ENCODE measurements at places on chromosomes 12 and 14.
A peak's percentile ranks its signal among the peaks of the same experiment; 100 is the strongest.

GRCh38 chr12:57389033-57389432 lies 41.8 kb downstream of the R3HDM2 start:
- no peak for DNase-seq

- DNase-seq: no peak
These were observed 81.2 kb upstream of the ATF7IP start for GRCh38 chr12:14284184-14284722.

DNA sequence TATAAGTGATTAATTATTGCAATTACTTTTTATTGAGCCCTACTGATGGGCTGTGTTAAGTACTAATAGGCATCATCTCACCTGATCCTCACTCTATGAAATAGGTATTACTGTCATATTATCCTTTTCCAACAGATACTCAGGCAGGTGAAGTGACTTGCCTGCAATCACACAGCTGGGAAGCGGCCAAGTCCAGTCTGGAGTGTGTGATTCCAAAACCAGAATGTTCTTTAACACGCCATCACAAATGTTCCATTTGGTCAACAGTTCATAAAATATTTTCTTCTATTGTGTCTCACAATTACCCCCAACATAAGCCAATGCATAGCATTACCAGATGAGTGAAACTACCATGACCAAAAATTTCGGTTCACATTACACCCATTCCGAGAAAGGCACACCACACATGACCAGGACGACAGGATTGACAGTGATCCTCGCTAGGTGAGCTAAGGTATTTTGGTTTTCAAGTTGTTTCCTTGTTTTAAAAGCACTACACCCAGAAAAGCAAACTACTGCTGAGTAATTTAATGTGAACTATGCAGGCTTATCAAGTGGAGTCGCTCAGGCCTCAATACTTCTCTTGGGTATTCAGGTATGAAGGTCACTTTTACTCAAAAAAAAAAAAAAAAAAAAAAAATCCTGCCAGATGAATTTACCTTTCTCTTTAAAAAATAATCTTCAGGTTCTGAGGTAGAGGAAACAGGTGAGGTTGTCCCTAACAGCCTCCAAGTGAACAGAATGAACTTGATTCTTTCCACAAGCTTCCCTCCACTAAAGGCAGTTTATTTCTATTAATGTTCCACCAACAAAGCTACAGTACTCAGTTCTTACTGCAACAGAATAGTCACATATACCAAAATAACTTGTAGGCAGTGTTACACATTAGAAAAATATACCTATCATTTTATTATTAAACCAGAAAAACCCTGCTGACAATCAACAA lies 2.4 kb downstream of the VPS37B start:
- no peak for DNase-seq

DNA sequence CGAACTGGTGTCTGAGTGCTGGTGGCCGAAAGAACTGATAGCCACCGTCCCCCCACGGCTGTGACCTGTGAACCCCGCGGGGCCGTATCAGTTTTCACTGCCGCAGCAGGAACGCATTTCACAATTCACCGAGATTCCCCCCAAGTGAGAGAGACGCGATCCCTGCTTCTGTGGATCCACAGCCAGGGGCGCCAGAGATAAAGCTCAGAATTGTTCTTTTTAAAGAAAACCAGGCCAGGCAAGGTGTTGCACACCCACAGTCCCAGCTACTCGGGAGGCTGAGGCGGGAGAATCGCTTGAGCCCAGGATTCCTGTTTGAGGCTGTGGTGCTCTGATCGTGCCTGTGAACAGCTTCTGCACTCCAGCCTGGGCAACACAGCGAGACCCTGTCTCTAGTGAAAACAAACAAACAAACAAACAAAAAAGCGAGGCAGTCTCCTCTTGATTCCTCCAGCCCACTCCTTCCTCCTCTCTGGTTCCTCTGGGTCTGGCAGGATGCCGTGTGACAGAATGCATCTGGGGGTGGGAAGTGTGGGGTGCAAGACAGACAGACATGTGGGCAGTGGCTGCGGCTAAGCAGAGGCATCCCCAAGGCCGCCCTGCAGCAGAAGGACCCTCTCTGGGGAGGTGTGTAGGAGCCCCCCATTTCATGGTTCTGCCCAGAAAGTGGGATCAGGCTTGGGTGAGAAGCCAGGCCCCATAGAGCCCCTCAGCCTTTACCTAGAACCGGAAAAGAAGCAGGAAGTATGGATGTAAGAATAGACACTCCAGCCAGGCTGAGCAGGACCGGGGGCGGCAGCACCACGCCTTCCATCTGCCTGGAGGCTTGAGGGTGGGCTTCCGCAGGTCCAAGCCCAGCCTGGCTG lies 39.2 kb upstream of the PPP1R13B start:
- DNase-seq: no peak

GRCh38 chr14:91326514-91327249 lies 82.2 kb upstream of the GPR68 start:
- DNase-seq: no peak

DNA sequence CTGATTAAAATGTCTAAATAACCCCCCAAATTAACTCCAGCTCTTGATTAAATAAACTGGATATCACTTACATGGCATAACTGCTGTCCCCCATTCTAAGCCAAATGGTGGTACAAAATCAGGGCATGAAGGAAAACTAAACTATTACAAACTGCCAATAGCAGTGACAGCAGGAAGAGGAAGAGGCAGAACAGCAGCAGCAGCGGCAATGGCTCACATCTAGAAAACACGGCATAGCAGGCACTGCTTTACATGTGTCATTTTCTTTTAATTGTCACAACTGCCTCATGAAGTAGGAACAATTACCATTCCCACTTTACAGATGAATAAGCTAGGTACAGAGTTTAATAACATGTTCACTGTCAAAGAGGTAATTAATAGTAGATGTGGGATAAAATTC lies 92.0 kb downstream of the EPS8 start:
- DNase-seq: no peak

GRCh38 chr14:52265253-52265652 lies 2.2 kb upstream of the PTGDR start:
- DNase-seq: no peak

DNA sequence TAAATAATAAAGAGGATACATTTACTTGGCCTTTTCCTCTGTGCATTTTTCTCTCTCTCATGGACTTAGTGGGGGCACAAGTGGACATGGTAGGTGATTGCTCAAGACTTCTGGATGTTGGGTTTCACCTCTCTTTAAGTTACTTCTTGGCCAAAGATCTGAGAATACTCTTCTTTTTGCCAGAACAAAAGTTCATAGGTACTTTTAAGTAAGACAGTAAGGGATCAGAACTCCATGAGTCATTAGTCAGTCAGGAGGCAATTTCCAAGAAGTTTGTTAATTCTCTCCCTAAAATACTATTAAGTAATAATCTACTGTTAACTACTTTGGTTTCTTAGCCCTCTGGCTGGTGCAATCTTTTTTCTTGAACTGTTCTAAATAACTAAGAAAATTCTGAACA lies 84.2 kb downstream of the GRIP1 start:
- no peak for DNase-seq

DNA sequence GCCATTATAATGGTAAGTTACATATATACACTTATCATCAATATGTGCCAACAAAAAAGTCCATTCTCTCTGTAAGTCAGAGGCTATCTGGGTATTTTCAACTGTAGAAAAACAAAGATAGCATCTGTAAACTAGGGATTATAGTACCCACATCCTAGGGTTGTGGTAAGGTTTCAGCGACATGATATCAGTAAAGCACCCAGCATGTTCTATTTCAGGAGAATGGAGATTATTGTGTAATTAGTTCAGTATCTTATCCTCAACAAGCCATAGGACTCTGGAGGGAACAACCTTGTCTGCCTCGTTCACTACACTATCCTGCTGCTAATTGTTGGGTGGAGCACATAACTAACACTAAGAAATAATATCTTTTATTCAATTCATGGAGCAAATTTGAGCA lies 19.7 kb upstream of the CKAP4 start:
- no peak for DNase-seq

DNA sequence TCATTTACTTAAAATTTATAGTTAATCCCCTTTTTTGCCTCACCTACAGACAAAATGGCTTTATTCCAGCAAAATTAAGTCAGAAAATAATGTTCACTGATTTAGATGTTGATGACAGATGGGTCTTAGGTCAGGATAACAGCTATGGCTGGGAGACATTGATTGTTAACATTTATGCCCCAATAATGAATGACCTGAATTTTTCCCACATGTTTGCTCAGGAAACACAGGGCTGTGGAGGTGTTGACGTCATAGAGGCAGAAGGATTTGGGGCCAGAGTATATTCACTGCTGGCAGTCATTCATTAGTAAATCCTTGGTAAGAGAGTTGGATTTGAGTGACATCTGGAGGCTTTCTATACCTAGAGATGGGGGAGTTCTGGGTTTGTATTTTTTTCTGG lies 121.3 kb downstream of the PDE3A start:
- no peak for DNase-seq

- no peak for DNase-seq
These were observed 44.7 kb downstream of the KCTD10 start for GRCh38 chr12:109432431-109432830.

DNA sequence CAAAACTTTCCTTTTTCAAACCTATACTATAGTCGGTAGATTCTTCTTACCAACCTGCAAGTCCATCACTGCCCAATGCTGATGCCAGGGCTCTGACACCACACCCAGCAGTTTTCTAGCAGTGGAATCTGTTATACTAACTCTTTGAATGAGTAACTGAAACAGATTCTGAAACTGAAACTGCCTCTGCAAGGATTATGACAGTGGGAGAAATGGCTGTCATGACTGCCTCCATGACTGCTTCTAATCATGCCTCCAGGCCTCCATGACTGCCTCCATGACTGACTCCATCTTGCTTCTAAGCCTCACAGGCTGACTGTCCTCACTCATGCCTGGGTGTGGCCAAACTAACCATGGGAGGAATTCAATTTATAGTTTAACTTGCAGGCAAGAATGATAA lies 29.4 kb upstream of the OXA1L start:
- no peak for DNase-seq

GRCh38 chr14:24130380-24130716 lies at the start of gene FITM1:
FITM1 (plus strand) TSS chr14:24130659; CDS start chr14:24131564, 905 bp downstream.
- DNase-seq: no peak

GRCh38 chr14:54564868-54565784 lies 1.8 kb upstream of the SAMD4A start:
- DNase-seq: no peak

GRCh38 chr12:124466216-124467128 lies 100.9 kb downstream of the NCOR2 start:
- peak; percentile 80 for DNase-seq

GRCh38 chr14:61838661-61839245 lies 76.5 kb downstream of the SNAPC1 start:
- no peak for DNase-seq

DNA sequence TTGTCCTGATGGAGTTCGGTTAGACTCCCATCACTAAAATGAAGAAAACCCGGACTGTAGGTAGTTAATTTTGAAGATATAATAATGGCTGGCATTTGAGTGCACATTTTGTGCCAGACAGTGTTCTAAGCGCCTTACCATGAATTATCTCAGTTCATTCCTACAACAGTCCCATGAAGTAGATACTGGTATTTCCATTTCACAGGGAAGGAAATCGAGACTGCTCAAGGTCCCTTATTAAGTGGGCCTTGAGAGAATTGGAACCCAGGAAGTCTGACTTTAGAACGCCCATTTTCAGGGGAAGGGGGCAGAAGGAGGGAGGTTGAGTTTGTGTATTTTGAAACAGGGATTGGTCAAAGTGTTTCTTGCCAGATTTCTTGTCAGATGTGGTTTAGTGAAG lies 855 bp downstream of the MNAT1 start:
- no peak for DNase-seq

DNA sequence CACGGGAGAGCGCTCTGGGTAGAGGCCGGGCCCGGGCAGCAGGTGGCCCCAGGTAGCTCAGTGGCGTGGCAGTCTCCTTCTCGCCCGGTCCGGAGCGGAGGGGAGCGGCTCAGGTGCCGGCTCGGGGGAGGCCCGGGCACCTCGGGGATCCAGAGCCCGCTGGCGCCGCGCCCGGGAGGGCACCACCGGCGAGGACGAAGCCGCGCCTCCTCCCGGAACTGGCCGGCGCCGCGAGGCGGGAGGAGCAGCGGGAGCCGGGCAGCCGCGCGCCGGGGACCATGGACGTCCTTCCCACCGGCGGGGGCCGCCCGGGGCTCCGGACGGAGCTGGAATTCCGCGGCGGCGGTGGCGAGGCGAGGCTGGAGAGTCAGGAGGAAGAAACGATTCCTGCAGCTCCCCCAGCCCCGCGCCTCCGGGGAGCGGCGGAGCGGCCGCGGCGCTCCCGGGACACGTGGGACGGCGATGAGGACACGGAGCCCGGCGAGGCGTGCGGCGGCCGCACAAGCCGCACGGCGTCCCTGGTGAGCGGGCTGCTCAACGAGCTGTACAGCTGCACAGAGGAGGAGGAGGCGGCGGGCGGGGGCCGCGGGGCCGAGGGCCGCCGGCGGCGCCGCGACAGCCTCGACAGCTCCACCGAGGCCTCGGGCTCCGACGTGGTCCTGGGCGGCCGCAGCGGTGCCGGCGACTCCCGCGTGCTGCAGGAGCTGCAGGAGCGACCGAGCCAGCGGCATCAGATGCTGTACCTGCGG lies 21.5 kb upstream of the GNS start:
- DNase-seq: no peak

- DNase-seq: no peak
These were observed 292.4 kb downstream of the DUSP6 start for GRCh38 chr12:89059721-89060541.

DNA sequence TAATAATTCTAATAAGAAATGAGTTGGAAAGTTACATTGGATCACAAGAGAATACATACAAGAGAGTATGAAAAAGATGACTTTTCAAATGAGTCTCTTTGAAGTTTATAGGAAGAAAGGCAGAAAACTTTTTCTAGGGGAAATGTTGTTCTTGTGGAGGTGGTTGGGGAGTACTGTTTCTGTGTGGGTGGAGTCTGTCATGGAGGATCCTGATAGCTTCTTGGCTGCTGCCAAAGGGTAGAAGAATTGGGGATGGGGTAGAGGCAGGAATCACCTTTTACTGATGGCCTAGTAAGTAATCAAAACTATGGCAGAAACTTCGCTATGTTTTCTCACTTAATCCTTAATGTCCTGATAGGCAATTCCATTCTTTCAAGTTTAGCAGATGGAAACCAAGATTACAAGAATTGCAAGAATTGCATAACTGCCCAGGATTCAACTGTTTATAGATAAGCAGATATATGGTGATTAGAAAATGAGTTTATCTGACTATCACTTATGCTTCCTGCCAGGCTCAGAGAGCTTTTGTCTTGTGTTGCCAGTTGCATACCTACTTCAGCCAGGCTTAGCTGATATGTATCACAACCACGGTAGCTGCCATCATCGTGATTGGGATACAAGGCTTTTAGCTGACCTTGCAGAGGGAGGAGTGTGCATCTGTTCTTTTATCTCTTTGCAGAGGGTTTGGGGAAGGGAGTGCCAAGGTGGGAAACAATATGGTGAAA lies 463.9 kb downstream of the TMTC2 start:
- no peak for DNase-seq

GRCh38 chr14:61215222-61216020 lies 65.7 kb downstream of the TMEM30B start:
- DNase-seq: no peak

GRCh38 chr14:51818748-51819380 lies 41.5 kb upstream of the GNG2 start:
- DNase-seq: no peak

DNA sequence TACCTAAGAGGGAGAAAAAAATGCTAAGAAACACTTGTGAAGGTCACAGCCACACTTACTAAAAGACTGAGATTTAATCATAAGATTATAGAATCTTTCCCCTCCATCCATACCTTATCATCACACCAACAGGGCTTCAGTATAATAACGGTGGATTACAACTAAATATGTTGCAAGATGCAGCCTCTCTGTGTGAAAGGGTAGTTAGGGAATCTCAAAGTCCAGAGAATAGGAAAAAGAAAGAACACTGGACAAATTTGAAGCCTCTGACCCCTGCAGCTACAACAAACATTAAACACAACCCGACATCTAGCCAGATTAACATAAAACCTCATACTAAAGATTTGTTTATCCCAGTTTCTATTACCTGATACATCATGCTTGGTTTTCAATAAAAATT lies 181.0 kb downstream of the C12orf42 start:
- DNase-seq: no peak

All from activated CD8-positive, alpha-beta memory T cell treated with anti-CD3 and anti-CD28 coated beads for 1 hour (primary cell).